Cardiac septum (tissue), 1 donor: ENCODE measurements at places on chromosomes 16 and 17. TPM values are rescaled to one million over a fixed set of nuclear protein-coding genes. Genes with fewer than 3 reads are reported as not detected.
A peak's percentile ranks its signal among the peaks of the same experiment; 100 is the strongest.

DNA sequence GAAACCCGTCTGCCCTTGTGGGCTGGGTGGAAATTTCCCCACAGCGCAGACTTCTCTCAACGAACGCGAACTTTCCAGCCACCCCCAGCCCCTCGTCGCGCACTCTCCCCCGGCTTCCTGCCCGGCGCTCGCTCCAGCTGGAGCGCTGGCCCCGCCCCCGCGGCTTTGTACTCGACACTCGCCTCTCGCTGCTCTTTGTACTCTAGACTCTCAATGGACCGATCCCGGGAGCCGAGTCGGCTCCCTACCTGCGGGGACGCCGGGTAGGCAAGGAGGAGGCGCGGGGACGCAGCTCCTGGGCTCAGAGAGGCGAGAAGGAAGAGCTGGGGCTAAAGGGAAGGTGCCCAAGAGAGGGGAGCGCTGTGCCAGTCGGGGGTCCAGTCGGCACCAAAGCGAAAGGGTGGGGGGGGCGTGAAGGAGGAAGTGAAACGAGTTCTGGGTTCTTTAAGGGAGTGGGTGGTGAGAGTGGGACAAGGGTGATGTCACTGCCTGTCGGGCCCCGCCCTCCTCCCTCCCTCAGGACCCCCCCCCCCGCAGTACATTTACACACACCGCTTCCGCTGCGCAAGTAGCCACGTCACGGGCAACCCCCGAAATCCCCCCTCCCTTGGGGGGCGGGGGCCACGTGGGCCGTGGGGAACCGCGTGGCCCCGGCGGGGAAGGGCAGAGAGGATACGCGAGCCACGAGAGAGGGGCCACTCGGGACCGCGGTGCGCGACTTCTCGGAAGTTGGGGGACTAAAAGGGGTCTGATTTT, 9.7 kb downstream of the KDM6B start:
- DNase-seq: peak; percentile 92

Gene SLC25A11
- total RNA-seq: 176 TPM

- DNase-seq: no peak
Measured at GRCh38 chr17:65547253-65547670, 14.2 kb downstream of the AXIN2 start.

DNA sequence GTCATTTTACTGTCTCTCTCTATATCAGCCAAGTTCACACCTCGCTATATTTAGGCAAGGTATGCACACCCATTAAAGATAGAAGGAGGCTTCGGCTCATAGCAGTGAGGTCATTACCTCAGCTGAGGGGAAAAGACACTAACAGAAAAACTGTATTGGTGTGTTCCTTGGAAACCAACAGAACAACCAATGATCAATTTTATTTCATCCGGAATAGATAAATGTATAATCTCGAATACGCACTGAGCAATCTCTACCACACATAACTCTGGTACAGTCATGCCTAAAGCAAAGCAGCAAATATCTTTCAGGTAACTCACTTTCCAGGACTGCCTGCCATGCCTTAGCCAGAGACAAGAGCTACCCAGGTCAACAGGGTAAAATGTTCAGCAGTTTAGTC, 109.9 kb upstream of the CORO6 start:
- no peak for DNase-seq

Gene SGCA
- 159 TPM for total RNA-seq

DNA sequence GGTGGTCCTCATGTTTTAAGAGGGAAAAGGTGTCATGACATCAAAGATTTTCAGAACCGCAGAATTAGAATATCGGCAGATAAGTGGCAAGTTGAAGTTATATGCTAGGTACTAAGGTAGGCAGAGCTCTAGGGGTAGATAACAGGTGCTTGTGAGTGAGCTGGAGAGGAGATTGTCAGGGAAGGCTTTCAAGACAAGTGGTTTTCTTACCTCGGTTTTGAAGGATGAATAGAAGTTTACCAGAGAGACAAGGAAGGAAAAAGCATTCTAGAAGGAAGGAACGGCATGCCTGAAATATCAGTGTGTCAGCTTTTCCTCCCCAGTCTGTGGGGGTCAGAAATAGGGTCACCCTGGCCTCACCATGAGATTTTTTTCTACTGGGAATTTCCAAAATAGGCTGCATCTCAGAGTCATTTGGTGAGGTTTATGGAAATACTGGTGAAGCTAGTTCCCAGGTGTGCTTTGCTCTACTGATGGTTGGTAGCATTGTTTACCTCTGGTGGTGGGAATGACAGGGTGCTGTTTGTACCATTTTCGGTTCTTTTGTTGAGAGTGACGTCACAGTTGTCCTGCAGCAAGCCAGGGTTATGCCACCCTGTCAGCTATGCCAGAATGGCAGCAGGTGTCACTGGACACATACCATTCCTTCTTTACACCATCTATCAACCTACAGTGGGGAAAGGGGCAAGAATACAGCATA, 112.5 kb downstream of the MSI2 start:
- no peak for DNase-seq

- no peak for DNase-seq
Measured at GRCh38 chr17:38663125-38663751, 11.5 kb downstream of the EPOP start.

DNA sequence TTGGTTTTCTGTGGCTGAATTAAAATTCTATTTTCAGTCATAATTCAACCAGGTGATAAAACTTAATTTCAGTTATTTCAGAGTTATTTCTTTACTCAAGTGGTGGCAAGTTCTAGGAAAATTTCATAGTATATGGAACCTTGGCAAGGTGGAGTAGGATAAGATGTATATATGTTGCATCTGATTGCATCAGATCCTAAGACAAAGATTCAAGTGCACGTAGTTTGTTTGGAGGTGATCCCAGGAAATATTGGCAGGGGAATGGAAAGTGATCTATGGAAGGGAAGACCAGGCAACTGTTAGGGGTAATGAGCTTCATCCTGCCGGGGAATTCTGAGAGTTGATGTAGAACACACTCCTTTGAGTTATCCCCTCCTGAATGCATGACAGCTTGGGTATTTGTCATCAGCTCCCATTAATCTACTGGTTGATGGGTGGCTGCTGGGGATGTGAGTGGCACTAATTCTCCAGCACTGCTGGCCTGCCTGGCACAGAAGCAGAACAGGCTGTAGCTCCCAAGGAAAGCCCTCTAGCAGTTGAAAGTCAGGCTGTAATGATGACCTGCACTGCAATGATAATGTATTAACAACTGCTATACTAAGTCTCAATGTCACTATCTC, 52.2 kb upstream of the TOM1L1 start:
- DNase-seq: no peak

DNA sequence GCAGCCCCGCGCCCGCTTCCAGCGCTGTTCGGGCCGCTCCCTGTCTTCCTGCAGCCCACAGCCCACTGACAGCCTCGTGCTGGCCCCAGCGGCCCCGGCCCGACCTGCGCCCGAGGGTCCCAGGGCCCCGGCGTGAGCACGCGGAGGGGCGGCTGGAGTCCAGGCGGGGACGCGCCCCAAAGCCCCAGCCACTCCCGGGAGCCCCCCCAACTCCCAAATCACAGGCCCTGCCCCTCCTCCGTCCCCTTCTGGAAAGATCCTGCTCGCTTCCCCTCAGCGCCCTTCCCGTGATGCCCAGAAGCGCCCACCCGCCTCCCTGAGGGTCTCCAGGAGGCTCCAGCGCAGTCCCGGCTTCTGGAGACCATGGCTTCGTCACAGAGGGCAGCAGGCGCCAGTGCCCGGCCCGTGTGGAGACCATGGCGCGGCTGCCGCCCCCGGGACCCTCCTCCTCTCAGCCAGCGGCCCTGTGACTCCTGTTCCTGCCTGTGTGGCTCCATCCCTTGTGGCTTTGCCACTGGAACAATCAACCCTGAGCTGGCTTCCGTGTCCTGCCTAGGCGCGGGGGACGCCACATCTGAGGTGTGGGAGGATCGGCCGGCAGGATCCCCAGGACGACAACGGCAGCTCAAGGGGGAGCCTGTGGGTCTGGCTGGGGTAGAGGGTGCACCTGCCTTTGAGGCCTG, 3.9 kb downstream of the UTS2R start:
- DNase-seq: no peak

DNA sequence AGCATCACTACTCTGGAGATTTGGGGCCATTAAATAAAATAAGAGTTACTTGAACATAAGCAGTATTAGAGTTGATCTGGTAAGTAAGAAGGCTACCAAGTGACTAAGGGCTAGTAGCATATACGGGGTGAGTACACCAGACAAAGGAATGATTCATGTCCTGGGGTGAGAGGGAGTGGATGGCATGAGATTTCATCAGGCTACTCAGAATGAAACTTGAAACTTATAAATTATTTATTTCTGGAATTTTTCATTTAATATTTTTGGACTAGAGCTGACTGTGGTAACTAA, 2.3 kb downstream of the SLFN5 start:
- no peak for DNase-seq

- DNase-seq: no peak
Measured at GRCh38 chr16:4606354-4606753, 8.3 kb downstream of the UBALD1 start.

DNA sequence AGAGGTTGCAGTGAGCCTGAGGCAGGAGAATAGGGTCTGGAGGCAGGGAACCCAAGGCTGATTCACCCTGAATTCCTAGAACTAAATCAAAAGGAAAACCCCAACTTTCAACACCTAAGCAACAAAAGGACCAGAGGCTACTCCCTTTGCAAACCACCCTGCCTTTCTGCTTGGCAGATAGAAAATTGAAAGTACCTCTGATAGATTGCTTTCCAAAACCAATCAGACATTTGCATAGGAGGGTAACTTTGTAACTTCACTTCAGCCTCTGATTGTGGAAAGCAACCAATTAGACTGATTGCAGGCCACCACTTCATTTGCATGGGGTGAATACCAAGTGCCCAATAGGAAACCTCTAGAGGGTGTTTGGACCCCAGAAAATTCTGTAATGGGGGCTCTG, 10.9 kb upstream of the TMEM98 start:
- DNase-seq: no peak

Gene KRTAP2-3
- total RNA-seq: not detected

Gene TRPV2
- total RNA-seq: 9.1 TPM

Gene RAB37
- 0.94 TPM for total RNA-seq

Gene TRIM37
- 16.0 TPM for total RNA-seq

- DNase-seq: no peak
Measured at GRCh38 chr16:4625560-4626159, 1.0 kb downstream of the MGRN1 start.

Gene MEIOB
- not detected for total RNA-seq

Gene RNF112
- 2.5 TPM for total RNA-seq

DNA sequence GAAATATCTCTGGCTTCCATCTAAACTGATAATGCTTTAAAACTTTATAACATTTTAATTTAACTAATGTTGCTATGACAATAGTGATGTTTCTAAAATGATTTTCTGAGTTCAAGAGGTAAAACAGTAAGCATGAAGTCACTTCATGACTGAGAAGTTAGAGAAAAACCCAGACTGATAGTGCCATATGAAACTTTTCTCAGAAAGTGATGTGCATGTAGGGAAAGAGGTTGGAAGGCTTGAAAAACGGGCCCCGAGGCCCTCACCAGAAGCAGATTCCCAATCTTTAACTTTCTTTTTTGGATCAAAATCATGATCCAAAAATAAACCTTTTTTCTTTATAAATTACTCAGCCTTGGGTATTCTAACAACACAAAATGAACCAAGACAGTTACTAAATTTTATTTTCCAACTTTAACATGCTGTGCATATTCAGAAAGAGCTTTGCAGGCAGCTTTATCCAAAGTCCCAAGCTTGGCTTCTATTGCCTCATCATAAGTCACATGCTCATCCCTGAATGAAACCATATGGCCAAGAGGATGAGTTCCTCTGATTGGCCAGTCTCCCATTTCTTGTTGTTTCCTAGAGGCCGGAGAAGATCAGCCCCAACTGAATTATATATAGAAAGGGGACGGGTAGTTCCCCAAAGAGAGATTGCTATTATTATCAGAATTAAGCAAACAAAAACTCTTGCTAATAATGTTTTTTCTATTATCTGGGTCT, 357.6 kb upstream of the SALL1 start:
- DNase-seq: no peak

- DNase-seq: peak; percentile 92
Measured at GRCh38 chr17:81514739-81515529, 2.3 kb upstream of the ACTG1 start.

Gene CLEC18A
- 0.13 TPM for total RNA-seq

GRCh38 chr17:44033861-44034408, 19.2 kb upstream of the TMEM101 start:
- DNase-seq: no peak

DNA sequence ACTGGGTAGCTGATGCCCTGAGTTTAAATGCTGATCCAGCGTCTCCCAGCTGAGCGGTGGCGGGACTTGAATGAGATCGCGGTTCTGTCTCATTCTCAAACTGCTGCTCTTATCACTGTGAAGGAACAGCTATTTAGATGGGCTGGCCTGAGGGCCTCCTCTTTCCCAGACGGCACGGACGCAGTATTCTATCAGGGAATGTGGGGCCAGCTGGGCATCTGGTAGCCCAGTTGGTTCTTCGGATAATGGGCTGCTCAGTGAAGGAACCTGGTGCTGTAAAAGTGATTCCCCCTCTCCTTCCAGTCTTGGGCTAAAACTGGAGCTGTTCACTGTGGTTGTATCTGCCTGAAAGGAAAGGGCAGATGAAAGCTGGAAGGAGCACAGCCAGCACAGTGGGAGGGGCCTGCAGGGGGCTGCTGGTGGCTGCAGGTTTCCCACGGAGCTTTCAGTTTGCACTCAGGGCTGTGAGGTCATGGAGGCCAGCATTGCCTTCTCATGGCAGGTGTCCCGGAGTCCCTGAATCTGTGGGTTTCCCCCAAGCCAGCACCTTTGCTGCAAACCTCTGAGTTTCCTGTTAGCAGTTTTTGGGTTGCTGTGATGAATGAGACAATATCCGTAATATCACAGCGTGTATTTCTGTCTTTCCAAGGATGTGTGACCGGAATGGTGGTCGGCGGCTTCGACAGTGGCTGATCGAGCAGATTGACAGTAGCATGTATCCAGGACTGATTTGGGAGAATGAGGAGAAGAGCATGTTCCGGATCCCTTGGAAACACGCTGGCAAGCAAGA, 3.6 kb downstream of the IRF8 start:
- peak; percentile 57 for DNase-seq

Gene CCL5
- 2.6 TPM for total RNA-seq

Gene ACSM5
- 0.40 TPM for total RNA-seq

DNA sequence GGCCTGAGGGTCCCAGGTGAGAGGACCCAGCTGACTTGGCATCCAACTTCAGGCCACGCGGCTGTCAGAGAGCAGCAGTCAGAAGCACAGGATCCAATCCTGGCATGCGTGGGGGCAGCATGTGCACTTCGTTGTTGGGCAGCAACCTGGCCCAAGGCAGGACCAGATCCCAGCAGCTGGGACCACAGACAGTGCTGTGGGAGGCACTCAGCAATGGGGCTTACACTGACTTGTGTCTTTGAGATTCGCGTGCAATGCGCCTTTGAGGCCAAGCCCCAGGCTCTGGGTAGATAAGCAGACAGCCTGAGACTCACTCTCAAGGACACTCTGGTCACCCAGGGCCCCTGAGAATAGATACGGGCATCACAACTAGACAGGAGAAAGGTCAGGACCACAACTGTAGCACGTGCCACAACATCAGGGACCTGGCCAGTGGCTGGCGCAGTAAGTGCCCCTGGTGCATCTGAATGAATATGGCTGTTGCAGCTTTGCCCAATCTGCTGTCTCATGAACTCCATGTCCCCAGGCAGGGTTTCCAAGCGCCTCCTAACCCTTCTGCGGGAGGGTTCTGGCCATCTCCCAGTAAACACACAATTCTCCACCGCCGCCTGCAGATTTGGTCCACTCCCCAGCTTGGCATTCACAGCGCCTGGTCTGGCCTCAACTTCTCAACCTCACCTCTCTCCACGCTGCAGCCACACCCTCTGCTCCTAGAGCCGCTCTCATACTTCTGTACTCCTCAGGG, 3.2 kb downstream of the PAM16 start:
- DNase-seq: no peak
